ENCODE measurements at places on chromosomes 5 and 9. TPM values are rescaled to one million over a fixed set of nuclear protein-coding genes. Genes with fewer than 3 reads are reported as not detected.
A peak's percentile ranks its signal among the peaks of the same experiment; 100 is the strongest.

The INSL4 gene
- total RNA-seq, result not detected

The ACOT12 gene
- total RNA-seq, result 3.7 TPM

DNA sequence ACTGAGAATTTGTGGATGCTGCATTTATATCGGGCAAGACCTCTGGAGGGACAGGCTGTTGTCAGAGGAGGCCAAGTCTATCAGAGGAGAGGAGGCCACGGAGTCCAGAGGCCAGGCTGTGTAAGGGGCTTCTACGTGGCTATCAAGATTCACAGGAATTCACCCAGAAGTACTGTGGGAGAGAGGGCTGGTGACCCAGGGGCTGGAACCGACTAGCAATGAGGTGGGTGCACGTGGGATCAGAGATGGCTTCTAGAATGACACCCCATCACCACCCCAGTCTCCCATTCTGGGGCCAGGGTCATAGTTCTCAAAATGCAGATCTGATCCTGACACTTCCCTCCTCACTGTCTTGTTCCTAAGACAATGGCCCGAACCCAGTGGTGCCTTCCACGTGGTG lies 61.2 kb upstream of the PHYKPL start:
- no peak for DNase-seq

DNA sequence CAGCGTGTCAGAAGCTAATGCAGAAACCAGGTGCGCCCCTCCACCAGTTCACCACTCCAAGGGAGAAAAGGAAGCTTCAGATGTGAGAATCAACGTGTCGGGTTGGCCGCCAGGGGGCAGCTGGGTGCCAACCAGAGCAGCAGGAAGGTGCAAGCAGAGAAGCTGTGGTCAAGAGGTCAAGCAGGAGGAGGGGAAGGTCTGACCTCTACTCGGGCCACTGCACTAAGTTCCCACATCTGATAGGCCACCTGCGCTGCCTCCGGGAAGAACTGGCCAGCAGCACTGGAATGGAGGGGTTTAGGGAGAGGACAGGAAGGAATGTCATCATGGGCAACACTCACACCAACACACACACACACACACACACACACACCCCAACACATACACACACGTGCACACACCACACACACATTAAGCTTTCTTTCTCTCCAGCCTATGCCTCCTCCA lies 31.4 kb downstream of the ANXA6 start:
- DNase-seq, result peak; percentile 81

- no peak for DNase-seq
Measured at GRCh38 chr9:76359365-76359764, 34.9 kb downstream of the RFK start.

GRCh38 chr5:158660726-158661125 lies 439.0 kb downstream of the EBF1 start:
- DNase-seq, result no peak

GRCh38 chr5:135318037-135318436 lies 81.0 kb downstream of the MACROH2A1 start:
- no peak for DNase-seq

Data from Peyer's patch (tissue), 4 donors.